LHCN-M2 (cell line): ENCODE measurements at places on chromosomes 16 and 17.

DNA sequence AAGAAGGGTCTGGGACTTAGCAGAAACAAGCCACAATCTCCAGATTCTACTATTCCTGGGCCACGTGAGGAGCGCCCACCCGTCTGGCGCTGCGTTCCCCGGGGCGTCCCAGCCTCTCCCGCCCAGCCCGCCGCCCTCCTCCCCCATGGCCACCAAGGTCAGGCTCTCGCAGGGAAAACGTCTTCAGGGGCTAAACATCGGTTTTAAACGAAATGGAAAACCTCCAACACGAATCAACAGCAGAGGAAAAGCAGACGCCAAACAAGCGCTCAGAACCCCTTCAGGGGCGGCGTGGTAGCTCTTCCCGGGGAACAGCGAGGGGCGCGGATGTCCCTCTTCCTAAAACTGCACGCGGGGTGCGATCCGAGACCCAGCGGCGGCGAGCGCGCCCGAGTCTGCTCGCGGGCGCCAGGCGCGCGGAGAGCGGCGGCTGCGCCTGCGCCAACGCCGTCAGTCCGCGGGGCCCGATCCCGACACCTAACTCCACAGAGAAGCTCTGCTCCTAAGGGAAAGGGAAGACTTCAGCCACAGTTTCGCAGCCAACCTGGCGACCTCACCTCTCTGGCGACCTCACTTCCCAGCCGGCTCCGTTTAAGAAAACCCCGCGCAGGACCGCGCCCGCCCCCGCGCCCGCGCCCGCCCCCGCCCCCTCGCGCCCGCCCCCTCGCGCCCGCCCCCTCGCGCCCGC lies 505 bp upstream of the COG1 start:
- DNase-seq: peak; percentile 66

- peak; percentile 85 for DNase-seq
These were observed 17.3 kb upstream of the EEF2K start for GRCh38 chr16:22188595-22189442.

DNA sequence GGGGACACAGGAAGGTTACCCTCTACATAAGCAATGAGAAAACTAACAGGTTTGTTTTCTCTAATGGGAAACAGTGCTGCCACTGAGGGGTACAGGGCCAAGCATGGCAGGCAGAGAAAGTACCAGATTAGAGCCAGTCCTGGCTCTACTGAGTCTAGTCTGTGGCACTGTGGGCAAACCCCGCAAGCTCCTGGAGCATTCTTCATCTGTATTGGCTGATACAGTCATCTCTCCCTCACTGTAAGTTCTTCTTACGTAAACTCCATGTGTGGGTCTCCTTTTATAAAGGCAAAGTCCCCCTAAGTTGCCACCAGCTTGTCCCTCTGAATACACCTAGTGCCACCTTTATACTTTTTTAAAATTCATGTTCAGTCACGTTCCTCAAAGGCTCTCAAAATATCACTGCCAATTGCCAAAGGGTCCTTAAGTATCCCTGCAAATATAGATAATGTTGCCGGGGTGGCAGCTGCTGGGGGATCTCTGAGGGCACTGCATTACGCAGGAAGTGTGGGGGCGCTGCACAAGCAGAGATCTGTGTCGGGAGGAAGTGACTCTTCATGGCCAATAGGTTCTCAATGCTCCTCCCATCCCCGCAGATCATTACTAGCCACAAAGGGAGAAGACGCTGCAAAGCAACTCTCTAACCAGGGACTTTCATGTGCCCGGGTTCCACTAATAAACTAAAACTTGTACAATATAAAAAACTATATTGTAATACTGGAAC lies 18.8 kb downstream of the XPO6 start:
- DNase-seq: no peak

GRCh38 chr16:55189682-55190636 lies 134.0 kb upstream of the IRX6 start:
- DNase-seq: no peak

- peak; percentile 64 for DNase-seq
These were observed 592 bp downstream of the ALDOA start for GRCh38 chr16:30065943-30066760.

GRCh38 chr16:56048425-56049105 lies 142.7 kb upstream of the GNAO1 start:
- no peak for DNase-seq

DNA sequence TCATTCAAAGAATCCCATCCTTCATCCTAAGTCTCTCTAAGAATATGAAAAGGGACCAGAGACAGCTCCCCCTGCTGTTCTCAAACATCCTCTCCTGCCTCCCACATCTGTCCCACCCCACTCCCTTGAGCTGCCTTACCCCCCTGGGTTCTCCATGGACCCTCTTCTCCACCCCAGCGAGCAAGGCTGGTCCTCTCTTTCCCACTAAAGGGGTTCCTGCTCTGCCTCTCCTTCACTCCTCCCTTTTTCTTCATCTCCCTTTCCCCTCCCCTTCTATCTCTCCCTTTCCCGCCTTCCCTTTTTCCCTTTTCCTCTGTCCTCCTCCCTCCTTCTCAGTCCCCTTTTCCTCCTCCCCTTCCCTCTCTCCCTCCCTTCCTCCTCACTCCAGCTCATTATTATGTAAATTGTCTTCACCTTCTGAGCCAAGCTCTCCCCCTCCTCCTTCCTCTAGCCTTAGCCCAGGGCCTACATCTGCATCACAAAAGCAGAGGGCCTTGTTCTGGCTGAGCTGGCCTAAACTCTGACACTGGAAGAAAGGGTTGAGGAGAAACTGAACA lies 90.0 kb downstream of the GNAO1 start:
- DNase-seq: no peak

DNA sequence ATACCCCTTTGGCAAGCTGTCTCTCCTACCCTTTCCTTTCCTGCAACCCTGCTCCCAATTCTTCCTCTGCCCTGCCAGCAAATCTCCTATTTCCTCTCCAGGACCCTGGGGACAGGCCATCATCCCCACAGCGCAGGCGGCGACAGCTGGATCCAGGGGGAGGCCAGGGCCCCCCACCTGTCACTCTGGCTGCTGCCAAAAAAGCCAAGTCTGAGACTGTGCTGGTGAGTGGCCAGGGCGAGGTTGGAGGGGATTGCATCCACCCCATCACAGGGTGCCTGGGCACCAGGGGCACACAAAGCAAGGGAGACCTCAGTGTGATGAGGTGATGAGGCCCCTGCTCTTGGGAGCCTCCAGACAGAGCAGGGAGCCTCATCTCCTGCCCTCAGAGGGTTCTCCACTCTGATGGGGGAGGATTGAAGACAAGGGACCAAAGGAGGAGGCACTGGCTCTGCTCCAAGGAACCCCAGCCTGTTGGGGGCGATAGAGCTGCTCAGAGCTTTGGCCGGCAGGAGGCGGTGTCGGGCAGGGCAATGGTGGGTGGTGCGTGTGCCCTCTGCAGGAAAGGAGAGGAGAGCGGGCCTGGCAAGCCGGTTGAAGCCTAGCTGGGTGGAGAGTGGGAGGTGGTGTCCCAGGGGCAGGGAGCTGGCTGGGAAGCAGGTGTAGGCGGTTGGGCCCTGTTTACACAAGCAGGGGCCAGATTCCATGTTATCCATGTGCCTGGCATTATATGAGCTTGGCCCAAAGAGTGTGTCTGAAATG lies 15.6 kb upstream of the PDK2 start:
- peak; percentile 73 for DNase-seq

DNA sequence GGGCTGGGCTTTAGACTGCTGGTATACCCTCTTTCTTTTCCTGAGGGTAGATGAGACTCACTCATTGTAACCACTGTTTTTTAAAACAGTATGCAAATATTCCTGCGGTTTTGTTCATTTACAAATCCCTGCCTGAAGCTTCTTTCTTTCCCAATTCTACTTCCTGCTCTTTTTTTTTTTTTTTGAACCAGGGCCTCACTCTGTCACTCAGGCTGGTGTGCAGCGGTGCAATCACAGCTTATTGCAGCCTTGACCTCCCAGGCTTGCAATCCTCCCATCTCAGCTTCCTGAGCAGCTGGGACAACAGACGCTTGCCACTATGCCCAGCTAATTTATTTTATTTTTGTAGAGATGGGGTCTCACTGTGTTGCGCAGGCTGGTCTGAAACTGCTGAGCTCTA lies 8.0 kb upstream of the SULT1A1 start:
- no peak for DNase-seq

DNA sequence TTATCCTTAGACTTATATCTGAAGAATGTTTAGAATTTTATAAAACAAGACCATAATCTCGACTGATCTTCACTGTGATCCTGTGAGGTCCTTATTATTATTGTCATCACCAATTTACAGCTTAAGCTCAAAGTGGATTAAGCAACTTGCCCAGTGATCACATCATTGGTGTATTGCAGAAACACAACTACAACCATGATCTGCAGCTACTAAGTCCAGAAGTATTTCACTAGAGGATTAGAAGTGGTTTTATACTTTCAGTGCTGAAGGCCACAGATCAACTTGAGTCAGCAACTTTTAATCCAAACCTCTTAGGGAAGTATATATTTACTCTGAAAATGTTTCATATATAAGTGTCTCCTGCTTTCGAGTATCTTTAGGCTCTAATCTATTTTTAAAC lies 624.3 kb upstream of the SOX9 start:
- peak; percentile 61 for DNase-seq

DNA sequence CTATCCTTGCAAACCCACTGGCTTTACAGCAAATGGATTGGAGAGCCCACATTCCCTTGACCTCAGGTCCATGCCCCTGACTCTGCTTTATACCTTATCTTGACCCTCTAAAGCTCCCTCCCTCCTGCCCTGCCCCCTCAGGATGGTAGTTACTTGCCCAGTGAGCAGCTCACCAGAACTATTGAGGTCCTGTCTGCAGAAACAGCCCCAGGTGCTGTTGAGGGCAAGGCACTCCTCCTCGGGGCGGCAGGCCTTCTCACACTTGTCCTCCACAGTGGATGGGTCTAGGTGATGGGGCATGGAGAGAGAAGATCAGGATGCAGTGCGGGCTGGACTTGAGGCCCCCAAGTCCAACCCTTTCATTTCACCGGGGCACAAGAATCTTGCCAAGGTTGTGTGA lies 4.6 kb downstream of the GP2 start:
- no peak for DNase-seq

DNA sequence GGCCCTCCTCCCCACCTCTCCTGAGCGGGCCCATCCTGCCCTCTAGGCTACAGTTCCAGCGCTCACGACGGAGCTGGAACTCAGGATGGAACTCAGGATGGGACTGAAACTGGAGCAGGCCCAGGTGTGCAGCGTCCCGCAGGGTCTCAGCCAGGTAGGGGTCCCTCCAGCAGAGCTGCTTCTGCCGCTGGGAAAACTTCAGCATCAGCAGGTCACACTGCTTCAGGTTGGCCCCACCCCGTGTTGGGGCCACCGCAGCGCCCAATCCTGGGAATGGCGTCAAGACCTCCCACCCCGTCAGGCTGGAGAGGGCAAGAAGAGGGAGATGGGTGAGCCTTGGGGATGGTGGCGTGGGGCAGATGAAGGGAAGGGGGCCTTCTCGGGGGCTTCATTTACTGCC lies 62.6 kb upstream of the TMEM97 start:
- no peak for DNase-seq

DNA sequence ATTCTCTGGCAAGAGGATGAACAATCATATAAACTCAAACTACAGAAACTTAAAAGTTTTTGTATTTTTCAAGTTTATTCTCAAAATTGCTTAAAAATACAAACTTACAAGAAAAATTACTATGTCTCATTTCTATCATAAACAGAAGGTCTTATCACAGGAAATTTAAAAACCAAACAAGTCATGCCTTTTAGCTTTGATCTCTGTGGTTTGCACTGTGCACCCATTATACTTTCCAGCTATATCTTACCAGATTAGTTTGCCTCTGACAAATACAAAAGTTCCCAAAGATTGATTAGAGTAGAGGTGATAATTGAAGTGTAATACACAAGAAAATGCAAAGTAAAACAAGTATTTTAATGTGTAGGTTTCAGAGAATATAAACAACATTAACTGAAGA lies 117.4 kb downstream of the MYO1D start:
- DNase-seq: no peak

- DNase-seq: no peak
These were observed 42.0 kb upstream of the RPL38 start for GRCh38 chr17:74161503-74161875.

DNA sequence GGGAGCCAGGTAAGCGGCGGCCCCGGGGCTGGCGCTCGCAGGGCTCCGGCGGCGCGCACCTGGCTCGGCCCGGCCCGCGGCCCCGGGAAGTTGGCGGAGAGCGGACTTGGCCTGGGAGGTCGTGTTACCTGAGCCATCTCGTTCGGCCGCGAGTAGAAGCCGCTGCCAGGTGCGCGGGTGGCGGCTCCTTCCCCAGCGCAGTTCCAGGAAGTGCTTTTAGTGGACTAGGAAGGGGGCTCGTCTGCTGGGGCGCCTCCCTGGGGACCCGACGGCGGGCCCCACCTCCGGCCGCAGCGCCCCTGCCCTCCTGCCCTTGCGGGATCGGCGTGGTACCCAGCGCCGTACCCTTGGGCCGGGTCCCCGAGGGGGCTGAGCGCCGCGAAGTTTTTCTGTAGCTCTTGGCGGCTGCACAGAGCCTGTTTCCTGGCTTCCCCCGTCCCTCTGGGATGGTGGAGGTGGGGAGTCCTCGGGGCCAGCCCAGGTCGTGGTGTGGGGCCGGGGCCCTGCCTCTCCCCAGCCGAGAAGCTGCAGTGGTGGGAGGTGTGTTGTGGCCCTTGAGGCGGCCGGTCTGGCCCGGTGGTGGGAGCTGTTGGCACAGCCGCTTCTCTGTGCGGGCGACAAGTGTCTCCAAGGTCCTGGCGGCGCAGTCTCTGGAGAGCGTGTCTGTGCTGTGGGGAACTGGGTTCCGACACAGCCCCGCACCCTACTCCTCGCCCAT lies 96.9 kb downstream of the RAB11FIP4 start:
- no peak for DNase-seq

- peak; percentile 44 for DNase-seq
These were observed 18.2 kb upstream of the NXPH3 start for GRCh38 chr17:49557312-49558024.

GRCh38 chr17:46862949-46863348 lies 11.6 kb downstream of the WNT9B start:
- no peak for DNase-seq

GRCh38 chr17:8758137-8758596 lies at the start of gene SPDYE4:
Gene SPDYE4 (minus strand): TSS chr17:8758546. CDS start chr17:8758382, 164 bp downstream.
- DNase-seq: no peak

DNA sequence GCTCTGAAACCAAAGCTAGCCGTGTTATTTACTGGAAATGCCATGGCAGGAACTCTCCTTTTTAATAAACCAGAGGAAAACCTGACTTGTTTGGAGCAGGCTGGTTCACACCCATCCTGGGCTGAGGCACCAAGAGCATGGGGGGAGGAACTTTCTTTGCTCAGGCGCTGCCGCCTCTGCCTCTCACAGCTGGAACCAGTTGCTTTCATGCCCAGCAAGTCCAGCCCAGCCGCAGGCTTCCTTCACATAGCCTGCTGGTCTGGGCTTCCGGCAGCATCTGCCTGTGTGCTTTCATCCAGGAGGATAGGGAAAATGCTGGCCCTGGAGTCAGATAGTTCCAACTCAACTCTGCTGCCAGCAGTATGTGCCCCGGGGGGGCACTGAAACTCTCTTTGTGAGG lies 88.1 kb upstream of the ASIC2 start:
- no peak for DNase-seq

- DNase-seq: no peak
These were observed 173.0 kb downstream of the CCDC182 start for GRCh38 chr17:57572062-57572461.
